ENCODE measurements at places on chromosomes 5 and 9.
A peak's percentile ranks its signal among the peaks of the same experiment; 100 is the strongest.

DNA sequence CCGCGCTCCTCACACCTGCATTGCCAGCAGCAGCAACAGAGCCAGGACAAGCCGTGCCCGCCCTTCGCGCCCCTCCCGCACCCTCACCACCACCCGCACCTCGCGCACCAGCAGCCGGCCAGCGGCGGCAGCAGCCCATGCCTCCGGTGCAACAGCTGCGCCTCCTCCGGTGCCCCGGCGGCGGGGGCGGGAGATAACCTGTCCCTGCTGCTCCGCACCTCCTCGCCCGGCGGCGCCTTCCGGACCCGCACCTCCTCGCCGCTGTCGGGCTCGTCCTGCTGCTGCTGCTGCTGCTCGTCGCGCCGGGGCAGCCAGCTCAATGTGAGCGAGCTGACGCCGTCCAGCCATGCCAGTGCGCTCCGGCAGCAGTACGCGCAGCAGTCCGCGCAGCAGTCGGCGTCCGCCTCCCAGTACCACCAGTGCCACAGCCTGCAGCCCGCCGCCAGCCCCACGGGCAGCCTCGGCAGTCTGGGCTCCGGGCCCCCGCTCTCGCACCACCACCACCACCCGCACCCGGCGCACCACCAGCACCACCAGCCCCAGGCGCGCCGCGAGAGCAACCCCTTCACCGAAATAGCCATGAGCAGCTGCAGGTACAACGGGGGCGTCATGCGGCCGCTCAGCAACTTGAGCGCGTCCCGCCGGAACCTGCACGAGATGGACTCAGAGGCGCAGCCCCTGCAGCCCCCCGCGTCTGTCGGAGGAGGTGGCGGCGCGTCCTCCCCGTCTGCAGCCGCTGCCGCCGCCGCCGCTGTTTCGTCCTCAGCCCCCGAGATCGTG lies 517 bp downstream of the KCNN2 start:
- DNase-seq = no peak
- peaks cover 8% of the 10 kb centered on the region for H3K27me3 ChIP-seq
- H3K4me3 ChIP-seq = peak overlapping the region; percentile 53

DNA sequence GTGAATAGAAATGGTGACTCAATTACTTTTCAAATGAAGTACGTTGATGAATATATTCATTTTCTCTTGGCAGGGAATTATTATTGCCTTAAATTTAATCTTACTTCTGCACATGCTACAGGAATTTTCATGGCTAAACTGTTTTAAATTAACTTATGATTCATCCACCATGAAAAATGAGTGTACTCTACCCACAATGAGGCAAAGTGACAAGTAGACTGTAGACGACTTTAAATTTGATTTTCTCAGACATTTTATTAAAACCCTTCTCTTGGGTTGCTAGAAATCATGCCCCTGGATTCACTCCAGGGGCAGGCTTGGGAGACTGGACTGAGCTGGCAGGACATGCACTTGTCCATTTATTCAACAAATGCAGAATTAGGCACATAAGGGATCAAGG lies 23.5 kb upstream of the ERAP2 start:
- DNase-seq = no peak
- no peak overlapping the region for H3K4me3 ChIP-seq
- no peaks in the 10 kb centered on the region for H3K36me3 ChIP-seq
- H3K4me1 ChIP-seq = no peaks in the 10 kb centered on the region

DNA sequence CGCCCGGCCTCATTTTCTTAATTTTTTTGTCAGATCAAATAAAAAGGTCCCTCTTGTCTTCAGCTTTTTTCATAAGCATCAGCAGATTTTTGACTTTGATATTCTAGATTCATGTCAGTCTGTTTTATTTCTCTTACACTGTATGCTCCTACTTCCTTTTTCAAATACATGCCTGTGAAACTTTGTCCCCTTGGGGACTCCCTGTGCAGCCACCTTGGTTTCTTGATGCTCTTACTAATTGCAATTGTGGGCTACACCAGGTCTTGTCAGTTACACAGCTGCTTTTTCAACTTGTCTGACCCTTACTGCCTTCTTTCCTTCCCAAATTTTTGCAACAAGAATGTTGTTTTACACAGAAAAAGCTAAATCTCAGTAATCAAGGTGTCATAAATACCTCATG lies 238.2 kb upstream of the KCNN2 start:
- H3K4me3 ChIP-seq = no peak overlapping the region
- no peak overlapping the region for H3K27ac ChIP-seq
- no peak for DNase-seq
- H3K4me1 ChIP-seq = no peaks in the 10 kb centered on the region

- H3K4me3 ChIP-seq = no peak overlapping the region
- no peak overlapping the region for H3K27ac ChIP-seq
- H3K27me3 ChIP-seq = no peaks in the 10 kb centered on the region
Measured at GRCh38 chr9:133732639-133733408, 5.3 kb downstream of the SARDH start.

Measured in esophagus squamous epithelium (tissue), 5 donors.